ENCODE measurements at places on chromosomes 12 and 14. TPM values are rescaled to one million over a fixed set of nuclear protein-coding genes. Genes with fewer than 3 reads are reported as not detected.

- no peak for DNase-seq
Measured at GRCh38 chr14:65506801-65507200, 94.3 kb downstream of the FUT8 start.

- peak; percentile 65 for DNase-seq
Measured at GRCh38 chr12:43816168-43816567, 10.1 kb upstream of the TWF1 start.

DNA sequence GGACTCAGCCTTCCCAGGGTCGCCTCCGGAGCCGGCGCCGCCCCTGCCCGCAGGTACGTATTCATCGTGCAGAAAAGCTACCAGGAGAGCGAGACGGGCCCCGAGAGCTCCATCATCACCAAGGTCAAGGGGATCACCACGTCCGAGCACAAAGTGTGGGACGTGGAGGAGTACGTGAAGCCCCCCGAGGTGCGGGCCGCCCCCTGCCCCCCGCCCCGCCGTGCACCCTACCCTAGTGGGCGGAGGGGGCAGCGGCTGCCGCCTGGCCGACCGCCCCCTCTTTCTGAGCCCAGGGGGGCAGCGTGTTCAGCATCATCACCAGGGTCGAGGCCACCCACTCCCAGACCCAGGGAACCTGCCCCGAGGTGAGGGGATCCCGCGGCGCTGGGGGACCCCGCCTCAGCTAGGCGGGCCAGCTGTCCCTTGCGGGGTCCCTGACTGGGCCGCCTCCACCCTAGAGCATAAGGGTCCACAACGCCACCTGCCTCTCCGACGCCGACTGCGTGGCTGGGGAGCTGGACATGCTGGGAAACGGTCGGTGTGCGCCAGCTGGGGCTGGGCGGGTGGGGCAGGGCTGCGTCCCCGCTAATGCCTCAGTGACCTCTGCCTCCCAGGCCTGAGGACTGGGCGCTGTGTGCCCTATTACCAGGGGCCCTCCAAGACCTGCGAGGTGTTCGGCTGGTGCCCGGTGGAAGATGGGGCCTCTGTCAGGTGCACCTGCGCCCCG, 973 bp downstream of the P2RX2 start:
- no peak for DNase-seq

GRCh38 chr12:118377884-118378470, 1.6 kb downstream of the SUDS3 start:
- peak; percentile 46 for DNase-seq

DNA sequence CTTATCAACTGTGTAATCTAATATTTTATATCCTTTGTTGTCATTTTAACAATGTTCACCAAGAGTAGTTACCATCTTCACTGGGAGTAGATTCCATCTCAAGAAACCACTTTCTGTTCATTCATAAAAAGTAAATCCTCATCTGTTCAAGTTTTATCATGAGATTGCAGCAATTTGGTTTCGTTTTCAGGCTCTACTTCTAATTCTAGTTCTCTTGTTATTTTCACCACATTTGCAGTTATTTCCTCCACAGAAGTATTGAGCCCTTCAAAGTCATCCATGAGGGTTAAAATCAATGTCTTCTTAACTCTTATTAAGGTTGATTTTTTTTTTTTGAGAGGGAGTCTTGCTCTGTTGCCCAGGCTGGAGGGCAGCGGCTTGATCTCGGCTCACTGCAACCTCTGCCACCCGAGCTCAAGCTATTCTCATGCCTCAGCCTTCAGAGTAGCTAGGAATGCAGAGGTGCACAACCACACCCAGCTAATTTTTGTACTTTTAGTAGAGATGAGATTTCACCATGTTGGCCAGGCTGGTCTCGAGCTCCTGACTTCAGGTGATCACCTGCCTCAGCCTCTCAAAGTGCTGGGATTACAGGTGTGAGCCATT, 276.6 kb downstream of the ACSS3 start:
- no peak for DNase-seq

- DNase-seq, result peak; percentile 42
Measured at GRCh38 chr14:77025744-77026165, 2.8 kb downstream of the IRF2BPL start.

DNA sequence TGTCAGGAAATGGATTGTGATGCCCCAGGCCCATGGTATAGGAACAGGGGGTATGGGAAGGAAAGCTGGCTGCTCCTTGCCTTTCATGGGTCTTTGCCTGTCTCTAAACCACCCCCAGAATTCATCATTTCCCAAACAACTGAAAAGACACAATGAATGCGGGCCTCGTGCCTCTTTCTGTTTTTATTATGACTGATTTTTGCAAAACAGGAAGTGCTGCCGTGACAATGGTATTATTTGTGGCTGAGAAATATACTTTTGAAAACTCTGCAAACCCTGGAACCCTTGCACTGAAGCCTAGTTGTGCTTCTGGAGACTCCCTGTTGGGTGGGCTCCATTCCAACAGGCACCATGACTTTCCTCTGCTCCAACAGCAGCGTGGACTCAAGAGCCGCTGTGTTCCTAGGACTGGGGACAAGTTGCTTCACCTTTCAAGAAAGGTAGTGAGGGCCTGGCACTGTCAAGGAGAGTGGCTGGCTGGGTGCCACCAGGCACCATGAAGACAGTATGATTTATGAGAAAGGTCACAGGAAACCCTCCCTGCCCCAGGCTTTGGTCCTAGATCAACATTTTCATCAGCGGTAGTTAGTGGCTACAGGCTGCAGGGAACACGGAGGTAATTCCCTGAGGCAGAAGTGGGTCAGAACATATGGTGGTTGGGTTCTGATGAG, 4.8 kb upstream of the DGLUCY start:
- DNase-seq, result peak; percentile 29

GRCh38 chr12:66529934-66530333, 148.9 kb downstream of the GRIP1 start:
- no peak for DNase-seq

- DNase-seq, result peak; percentile 34
Measured at GRCh38 chr12:26011099-26011498, 52.6 kb downstream of the RASSF8 start.

DNA sequence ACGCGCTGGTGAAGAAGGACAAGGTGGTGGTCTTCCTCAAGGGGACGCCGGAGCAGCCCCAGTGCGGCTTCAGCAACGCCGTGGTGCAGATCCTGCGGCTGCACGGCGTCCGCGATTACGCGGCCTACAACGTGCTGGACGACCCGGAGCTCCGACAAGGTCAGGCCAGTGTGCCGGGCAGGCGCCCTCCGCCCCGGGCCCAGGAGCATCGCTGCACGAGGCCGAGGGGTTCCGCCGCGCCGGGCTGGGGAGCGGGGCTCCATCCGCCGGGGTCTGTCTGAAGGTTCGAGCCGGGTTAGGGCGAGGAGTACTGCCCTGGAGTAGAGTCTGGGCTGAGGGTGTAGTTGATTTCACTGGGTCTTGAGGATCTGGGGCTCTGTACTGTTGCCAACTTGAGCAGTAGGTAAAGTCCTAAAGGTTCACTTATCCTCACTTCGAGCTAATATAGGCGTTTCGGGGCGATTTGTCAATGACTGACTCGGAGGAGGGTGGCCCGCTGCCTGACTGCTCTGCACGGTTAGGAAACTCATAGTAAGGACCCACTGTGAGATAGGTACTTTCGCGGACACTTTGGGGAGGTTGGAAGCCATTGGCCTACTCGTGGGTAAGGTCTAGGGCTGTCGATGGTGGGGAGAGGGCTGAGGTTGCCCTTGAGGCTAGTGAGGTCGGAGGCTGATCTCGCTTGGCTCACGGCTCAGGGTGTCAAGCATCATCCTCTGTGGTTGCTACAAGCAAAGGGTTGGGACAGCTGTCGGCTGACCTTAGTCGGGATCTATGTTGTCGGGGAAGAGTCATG, 574 bp downstream of the GLRX5 start:
- DNase-seq, result no peak

- DNase-seq, result peak; percentile 90
Measured at GRCh38 chr12:32444895-32445294, 45.5 kb downstream of the FGD4 start.

- peak; percentile 39 for DNase-seq
Measured at GRCh38 chr14:23929822-23930294, 23.7 kb upstream of the DHRS4 start.

DNA sequence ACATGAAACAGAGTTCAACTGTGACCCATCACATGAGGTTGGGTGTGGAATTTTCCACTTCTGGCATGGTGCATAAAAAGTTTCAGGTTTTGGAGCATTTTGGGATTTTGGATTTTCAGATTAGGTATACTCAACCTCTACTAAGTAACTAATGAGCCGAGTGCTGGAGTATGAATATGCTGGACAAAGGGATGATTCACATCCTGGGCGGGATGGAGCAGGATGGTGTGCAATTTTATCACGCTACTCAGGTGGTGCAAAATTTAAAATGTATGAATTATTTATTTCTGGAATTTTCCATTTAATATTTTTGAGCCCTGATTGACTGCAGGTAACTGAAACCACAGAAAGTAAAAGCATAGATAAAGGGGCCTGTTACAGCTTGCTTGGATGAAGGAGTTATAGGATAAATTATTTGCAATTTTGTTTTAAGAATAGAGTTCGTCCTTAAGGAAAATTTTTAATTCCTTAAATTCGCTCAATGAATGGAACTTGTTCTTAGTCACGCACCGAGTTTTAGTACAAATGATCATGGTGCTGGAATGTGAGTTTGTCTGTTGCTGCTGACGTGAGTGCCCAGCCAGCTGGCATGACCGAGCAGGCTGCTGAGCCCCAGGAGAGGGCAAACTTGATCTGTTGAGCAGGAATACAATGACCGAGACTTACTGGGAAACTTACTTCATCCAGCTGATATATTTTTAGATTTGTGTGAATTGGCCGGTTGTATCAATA, 176.3 kb downstream of the ESR2 start:
- peak; percentile 92 for DNase-seq

DNA sequence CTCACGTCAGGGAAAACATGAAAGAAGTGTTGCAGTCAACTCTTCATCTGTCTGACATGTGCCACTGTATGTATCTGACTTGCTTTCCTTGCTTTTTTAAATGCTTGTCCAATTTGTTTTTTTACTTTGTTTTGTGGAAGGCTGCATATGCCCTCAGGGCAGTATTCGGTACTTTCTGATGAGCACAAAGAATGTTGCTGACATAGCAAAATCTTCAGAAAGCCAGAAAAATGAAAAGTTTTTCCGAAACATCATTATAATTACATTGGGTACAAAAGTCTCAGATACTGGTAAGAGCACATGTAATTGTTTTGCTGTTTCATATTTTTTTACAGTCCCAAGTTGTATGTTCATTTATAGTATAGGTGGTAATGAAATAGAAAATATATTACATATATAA, 144.3 kb downstream of the NTS start:
- no peak for DNase-seq

DNA sequence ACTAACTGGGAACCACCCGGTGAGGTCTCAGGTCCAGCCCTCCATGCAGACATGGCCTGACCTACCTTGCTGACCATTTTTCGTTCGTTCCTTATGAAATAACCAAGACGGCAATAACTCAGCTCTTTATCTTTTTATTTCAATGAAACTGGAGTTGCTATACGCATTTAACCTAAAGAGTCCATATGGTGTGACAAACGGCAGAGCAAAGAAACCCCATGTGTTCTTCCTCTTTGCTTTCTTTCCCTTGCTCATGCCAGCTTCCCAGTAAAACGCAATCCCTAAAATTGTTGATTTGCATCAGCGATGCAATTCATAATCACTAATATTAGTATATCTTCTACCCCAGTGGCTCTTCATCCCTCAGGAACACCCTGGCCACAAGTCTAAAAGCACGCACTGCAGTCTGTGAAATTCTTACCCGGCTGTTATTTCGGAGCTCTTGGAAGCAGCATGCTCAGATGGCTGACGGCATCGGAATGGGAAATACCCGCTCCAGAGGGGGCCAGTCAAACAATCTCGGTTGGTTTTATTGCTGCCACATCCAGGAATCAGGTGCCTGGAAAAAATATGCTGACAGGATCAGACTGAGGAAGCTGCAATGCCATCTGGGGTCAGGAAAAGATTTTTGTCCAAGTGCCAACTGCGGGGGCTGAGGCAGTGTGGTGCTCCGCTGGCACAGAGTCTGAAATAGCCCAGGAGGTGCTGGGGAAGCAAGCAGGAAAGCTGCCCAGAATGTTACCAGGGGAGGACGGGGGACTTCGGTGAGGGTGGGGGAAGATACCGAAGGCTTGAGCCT, 28.2 kb upstream of the KCNA1 start:
- DNase-seq, result no peak

- no peak for DNase-seq
Measured at GRCh38 chr12:89126712-89127111, 225.6 kb downstream of the DUSP6 start.

- peak; percentile 66 for DNase-seq
Measured at GRCh38 chr14:60723116-60723906, 840 bp downstream of the SIX4 start.

DNA sequence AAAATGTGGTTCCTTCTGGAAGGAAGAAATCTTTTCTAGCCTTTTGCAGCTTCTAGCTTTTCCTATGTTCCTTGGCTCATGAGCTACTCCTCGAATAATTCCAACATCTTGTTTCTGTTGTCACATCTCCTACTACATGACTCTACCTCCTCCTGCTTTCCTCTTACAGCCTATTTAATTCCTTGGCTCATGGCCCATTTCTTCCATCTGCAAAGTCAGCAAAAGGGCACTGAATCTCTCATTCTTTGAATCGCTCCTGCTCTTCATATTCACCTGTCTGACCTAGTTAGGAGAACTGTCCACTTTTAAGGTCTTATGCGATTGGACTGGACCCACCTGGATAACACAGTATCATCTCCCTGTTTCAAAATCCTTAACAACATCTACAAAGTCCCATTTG, 15.8 kb downstream of the PRKD1 start:
- no peak for DNase-seq

DNA sequence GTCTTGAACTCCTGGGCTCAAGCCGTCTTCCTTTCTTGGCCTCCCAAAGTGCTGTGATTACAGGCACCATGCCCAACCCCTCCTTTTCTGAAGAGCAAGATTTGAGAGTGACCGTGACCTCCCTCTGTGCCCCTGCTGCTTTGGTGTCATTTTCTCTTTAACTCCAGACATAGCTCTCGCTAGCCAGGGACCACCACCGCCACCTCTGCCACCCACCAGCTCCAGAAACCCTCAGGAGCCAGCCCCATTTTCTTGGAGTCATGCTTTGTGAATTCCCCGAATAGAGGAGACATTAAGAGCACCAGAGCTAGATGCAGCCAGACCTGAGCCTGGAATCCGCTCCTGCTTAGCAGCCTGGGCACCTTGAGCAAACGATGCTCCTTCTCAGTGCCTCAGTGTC, 18.2 kb downstream of the SDSL start:
- DNase-seq, result no peak

GRCh38 chr12:109724321-109724892, 10.8 kb downstream of the FAM222A start:
- no peak for DNase-seq

GRCh38 chr14:22824711-22825359, 4.9 kb upstream of the MRPL52 start:
- DNase-seq, result peak; percentile 96

- no peak for DNase-seq
Measured at GRCh38 chr14:54574528-54574927, 7.6 kb downstream of the SAMD4A start.

- DNase-seq, result no peak
Measured at GRCh38 chr14:102005336-102005735, 41.0 kb downstream of the DYNC1H1 start.

- no peak for DNase-seq
Measured at GRCh38 chr14:90774316-90774715, 41.9 kb downstream of the TTC7B start.

- no peak for DNase-seq
Measured at GRCh38 chr14:72519543-72519942, 374.4 kb downstream of the DPF3 start.

Gene C12orf54
- total RNA-seq, result 1.5 TPM

Gene KRT79
- not detected for total RNA-seq

Gene MAP1LC3B2
- 2.9 TPM for total RNA-seq

Gene LRRC10
- not detected for total RNA-seq

Gene ALX1
- not detected for total RNA-seq

Gene INSM2
- total RNA-seq, result not detected

Gene MYF6
- total RNA-seq, result not detected

Gene TMEM52B
- total RNA-seq, result not detected

Gene STAT2
- total RNA-seq, result 231 TPM
